Endodermal cell (in vitro differentiated cells): ENCODE measurements at places on chromosomes 3 and 15. TPM values are rescaled to one million over a fixed set of nuclear protein-coding genes. Genes with fewer than 3 reads are reported as not detected.
A peak's percentile ranks its signal among the peaks of the same experiment; 100 is the strongest.

DNA sequence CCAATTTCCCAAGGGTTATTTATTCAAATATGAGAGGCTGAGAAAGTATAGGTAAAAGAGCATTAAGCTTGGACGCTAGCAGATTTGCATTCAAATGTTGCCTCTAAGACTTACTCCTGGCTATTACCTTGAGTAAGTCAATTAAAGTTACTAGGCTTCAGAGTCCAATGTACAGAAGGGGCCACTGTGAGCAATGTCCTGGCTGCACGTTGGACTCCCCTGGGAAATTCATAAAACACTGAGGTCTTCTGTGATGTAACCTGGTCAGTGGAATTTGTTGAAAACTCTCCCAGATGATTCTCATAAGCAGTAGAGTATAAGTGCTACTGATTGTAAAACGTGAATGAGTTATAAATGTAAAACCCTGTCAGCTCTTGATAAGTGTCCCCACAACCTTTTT lies 295.3 kb downstream of the NEK10 start:
- H3K27me3 ChIP-seq: no peaks in the 10 kb centered on the region
- peaks cover 8% of the 10 kb centered on the region for H3K4me1 ChIP-seq
- no peaks in the 10 kb centered on the region for H3K36me3 ChIP-seq
- no peak overlapping the region for H3K27ac ChIP-seq
- H3K4me3 ChIP-seq: no peak overlapping the region

DNA sequence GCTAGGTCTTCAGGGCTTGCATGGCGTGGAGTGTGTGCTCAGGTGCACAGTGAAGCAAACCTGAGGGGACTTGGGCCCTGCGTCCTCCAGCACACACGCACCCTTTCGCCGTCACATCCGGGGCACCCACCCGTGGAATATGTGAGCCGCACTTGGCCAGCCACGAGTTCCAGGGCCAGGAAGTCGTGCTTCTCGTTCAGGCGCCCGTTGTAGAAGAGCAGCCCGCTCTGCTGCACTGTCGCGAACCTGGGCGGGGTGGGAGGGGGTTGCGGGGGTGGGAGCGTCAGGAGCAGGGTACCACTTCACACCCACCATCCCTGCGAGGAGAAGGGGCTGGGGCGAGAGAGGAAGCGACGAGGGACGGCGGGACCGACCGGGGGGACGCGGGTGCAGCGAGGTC lies 7.1 kb downstream of the CELSR3 start:
- H3K4me1 ChIP-seq: no peaks in the 10 kb centered on the region
- H3K4me3 ChIP-seq: no peak overlapping the region
- no peaks in the 10 kb centered on the region for H3K27me3 ChIP-seq
- DNase-seq: no peak

- DNase-seq: peak; percentile 99
- peaks cover 2% of the 10 kb centered on the region for H3K4me1 ChIP-seq
- H3K36me3 ChIP-seq: peaks cover 20% of the 10 kb centered on the region
Observed at GRCh38 chr3:138594150-138594934, at the start of gene CEP70. TSS of gene CEP70 (minus strand) at chr3:138594260. CDS start at chr3:138572927, 21,333 bp downstream.

GRCh38 chr3:15345608-15346137 lies 13.3 kb upstream of the SH3BP5 start:
- no peak overlapping the region for H3K27ac ChIP-seq
- no peaks in the 10 kb centered on the region for H3K36me3 ChIP-seq
- H3K4me1 ChIP-seq: no peaks in the 10 kb centered on the region
- H3K27me3 ChIP-seq: no peaks in the 10 kb centered on the region
- DNase-seq: no peak

DNA sequence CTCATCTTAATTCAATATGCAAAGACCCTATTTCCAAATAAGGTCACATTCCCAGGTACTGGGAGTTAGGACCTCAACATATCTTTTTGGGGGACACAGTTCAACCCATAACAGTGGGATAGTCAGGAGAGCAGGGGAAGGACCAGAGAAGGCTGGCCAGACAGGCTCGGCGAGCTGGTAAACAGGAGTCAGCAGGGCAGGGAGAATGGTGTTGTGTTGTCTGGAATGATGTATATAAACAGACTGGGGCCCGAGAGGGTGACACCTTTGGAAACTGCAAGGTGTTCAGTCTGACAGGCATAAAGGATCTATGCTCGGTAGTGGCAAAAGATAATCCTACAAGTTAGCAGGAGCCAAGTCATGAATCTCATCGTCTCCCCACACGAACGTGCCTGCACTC lies 10.1 kb upstream of the PPP1R2 start:
- H3K36me3 ChIP-seq: no peaks in the 10 kb centered on the region
- no peak for DNase-seq
- no peak overlapping the region for H3K4me3 ChIP-seq
- H3K27me3 ChIP-seq: no peaks in the 10 kb centered on the region
- no peak overlapping the region for H3K27ac ChIP-seq

DNA sequence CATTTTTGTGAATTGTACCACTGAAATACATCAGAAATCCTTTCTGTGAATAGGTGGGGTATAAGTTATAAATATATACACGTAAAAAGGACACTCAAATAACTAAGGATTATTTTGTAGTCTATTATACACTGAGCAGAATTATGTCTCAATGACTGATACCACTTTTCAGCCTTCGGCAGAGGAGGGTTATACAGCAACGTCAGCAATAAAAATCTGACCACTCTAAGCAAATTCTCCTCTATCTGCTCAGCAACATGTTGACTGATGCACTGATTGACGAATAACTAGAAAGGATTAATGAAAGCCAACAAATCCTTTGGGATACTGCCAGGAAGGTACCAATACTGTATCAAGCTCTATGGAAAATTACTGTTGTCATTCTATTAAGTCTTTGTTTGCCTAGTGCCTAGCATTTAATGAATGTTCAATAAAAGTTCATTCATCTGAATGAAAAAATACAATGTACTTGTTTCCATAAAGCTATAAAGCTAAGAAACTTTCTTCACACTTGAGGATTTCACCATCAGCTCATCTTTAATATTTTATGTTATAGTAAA lies 5.2 kb downstream of the ARPP19 start:
- H3K27ac ChIP-seq: no peak overlapping the region
- H3K4me1 ChIP-seq: no peaks in the 10 kb centered on the region
- no peaks in the 10 kb centered on the region for H3K27me3 ChIP-seq
- DNase-seq: no peak
- H3K4me3 ChIP-seq: no peak overlapping the region

- H3K36me3 ChIP-seq: peaks cover 82% of the 10 kb centered on the region
- no peaks in the 10 kb centered on the region for H3K27me3 ChIP-seq
- no peak overlapping the region for H3K4me3 ChIP-seq
- peaks cover 26% of the 10 kb centered on the region for H3K4me1 ChIP-seq
Observed at GRCh38 chr15:57525581-57525980, 66.1 kb upstream of the MYZAP start.

DNA sequence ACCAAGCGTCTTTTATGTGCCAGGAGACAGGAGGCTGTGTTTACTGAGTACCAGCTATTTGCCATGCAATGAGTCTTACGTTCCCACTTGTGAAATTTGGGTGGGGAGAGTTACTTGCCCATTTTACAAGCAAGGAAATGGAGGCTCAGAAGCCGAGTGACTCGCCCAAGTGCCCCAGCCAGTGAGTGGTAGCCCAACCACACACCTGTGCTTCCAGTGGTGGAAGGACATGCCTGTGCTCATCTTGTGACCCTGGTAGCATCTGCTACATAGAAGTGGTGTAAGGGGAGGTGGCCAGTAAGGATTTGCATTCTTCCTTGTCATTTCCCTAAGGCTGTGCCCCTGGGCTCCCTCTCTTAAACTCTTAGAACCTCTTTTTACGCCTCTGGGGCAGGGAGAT lies 49.3 kb downstream of the FBLN2 start:
- peaks cover 28% of the 10 kb centered on the region for H3K4me1 ChIP-seq
- no peak overlapping the region for H3K4me3 ChIP-seq
- H3K27ac ChIP-seq: no peak overlapping the region
- H3K36me3 ChIP-seq: no peaks in the 10 kb centered on the region
- H3K27me3 ChIP-seq: no peaks in the 10 kb centered on the region

GRCh38 chr3:42654331-42655201 lies 1.1 kb downstream of the ZBTB47 start:
- peaks cover 10% of the 10 kb centered on the region for H3K4me1 ChIP-seq
- peak; percentile 95 for DNase-seq
- no peaks in the 10 kb centered on the region for H3K36me3 ChIP-seq
- no peaks in the 10 kb centered on the region for H3K27me3 ChIP-seq
- H3K27ac ChIP-seq: peak overlapping the region; percentile 82
- peak overlapping the region; percentile 80 for H3K4me3 ChIP-seq

DNA sequence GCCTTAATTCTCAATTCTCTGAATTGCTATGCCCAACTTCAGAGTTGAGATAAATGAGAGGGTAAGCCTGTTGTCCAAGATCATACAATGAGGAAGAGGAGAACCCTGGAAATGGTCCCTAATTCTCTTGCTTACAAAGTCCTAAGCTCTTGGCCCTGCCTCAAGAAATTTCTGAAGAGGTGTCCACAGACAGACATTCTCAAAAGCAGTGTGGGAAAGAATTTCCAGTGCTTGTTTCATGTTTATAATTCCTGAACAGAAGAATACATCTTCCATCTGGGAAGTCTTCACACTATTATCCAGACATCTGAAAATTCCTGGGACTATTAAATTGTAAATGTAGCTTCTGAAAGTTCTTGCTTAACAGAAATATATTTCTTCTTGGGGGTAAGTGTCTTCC lies 166.8 kb upstream of the LRTM1 start:
- H3K27me3 ChIP-seq: no peaks in the 10 kb centered on the region
- no peak overlapping the region for H3K27ac ChIP-seq
- no peaks in the 10 kb centered on the region for H3K36me3 ChIP-seq
- no peaks in the 10 kb centered on the region for H3K4me1 ChIP-seq

- DNase-seq: no peak
- H3K36me3 ChIP-seq: no peaks in the 10 kb centered on the region
- peaks cover 17% of the 10 kb centered on the region for H3K27me3 ChIP-seq
- no peaks in the 10 kb centered on the region for H3K4me1 ChIP-seq
- H3K27ac ChIP-seq: no peak overlapping the region
Observed at GRCh38 chr15:92247649-92248242, 145.9 kb upstream of the ST8SIA2 start.

DNA sequence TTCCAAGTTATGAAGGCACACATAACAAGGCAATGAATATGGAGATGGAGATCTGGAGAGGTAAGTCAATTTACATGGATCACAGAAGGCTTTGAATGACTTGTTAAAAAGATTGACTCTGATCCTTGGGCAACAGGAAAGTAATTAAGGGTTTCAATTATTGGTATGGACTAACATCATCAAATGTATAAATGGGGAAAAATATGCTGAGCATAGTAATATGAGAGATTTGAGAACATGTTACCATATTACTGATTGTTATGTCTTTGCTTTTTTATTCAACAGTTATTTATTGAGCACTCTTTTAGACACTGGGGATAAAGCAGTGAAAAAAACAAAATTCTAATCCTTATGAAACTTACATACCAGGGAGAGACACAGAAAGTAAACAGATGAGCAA lies 238.5 kb upstream of the ROBO1 start:
- H3K27ac ChIP-seq: no peak overlapping the region
- H3K27me3 ChIP-seq: no peaks in the 10 kb centered on the region
- no peaks in the 10 kb centered on the region for H3K36me3 ChIP-seq
- no peaks in the 10 kb centered on the region for H3K4me1 ChIP-seq

- H3K36me3 ChIP-seq: no peaks in the 10 kb centered on the region
- no peak for DNase-seq
- H3K27ac ChIP-seq: no peak overlapping the region
- peaks cover 11% of the 10 kb centered on the region for H3K27me3 ChIP-seq
Observed at GRCh38 chr15:87981969-87982368, 274.6 kb downstream of the NTRK3 start.

DNA sequence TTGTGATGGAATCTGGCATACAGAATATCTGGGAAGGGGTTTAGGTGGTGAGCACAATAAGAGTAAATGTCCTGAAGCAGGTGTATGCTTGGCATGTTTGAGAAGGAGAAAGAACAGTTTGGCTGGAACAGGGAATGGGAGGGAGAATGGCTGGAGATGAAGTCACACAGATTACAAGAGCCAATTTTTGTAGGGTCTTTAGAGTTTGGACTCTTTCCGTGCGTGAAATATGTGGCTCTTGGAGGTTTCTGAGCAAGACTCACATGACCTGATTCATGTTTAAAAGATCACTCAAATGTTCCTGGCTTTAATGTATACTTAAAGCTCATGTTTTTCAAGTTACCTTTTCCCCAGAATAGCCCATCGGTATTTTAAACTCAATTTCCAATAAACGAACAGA lies 32.8 kb downstream of the SPRED1 start:
- H3K4me3 ChIP-seq: no peak overlapping the region
- H3K36me3 ChIP-seq: peaks cover 47% of the 10 kb centered on the region
- no peak for DNase-seq
- no peak overlapping the region for H3K27ac ChIP-seq
- peaks cover 7% of the 10 kb centered on the region for H3K4me1 ChIP-seq

DNA sequence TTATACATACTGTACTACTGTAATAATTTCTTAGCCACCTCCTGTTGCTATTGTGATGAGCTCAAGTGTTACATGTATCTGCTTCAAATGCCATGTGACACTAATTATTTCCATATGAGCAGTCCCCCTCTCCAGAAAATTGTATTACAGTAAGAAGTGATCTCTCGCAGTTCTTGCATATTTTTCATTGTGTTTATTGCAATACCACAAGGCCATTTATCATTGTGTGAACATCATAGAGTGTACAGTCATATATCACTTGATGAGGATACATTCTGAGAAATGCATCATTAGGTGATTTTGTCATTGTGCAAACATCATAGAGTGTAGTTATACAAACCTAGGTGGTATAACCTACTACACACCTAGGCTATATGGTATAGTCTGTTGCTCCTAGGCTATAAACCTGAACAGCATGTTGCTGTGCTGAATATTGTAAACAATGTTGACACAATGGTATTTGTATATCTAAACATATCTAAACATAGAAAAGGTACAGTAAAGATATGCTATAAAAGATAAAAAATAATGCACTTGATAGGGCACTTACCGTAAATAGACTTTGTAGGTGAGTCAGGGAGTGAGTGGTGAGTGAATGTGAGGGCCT lies 189.6 kb upstream of the MLF1 start:
- H3K36me3 ChIP-seq: no peaks in the 10 kb centered on the region
- H3K27ac ChIP-seq: no peak overlapping the region
- H3K27me3 ChIP-seq: no peaks in the 10 kb centered on the region
- H3K4me1 ChIP-seq: no peaks in the 10 kb centered on the region
- no peak overlapping the region for H3K4me3 ChIP-seq

- no peaks in the 10 kb centered on the region for H3K4me1 ChIP-seq
- H3K27ac ChIP-seq: no peak overlapping the region
- no peaks in the 10 kb centered on the region for H3K36me3 ChIP-seq
- H3K27me3 ChIP-seq: no peaks in the 10 kb centered on the region
- no peak for DNase-seq
- no peak overlapping the region for H3K4me3 ChIP-seq
Observed at GRCh38 chr3:70386043-70386442, 73.6 kb upstream of the MDFIC2 start.

The MRAS gene
- 11.3 and 16.1 TPM in 2 replicates for total RNA-seq

The PLAAT1 gene
- 3.1 to 9.2 TPM (median 3.7 TPM) in 3 replicates for total RNA-seq

The SCG5 gene
- total RNA-seq: 14.8 and 17.2 TPM in 2 replicates

The SCAANT1 gene
- total RNA-seq: not detected in 3 replicates

The HERC2 gene
- total RNA-seq: 95.1 and 112 TPM in 2 replicates

The CAMKV gene
- total RNA-seq: 0.70 to 0.75 TPM (median 0.72 TPM) in 3 replicates

The NR2E3 gene
- total RNA-seq: 0.55 and 1.1 TPM in 2 replicates

The PDZRN3 gene
- total RNA-seq: 10.4 and 14.4 TPM in 2 replicates

The FHIT gene
- total RNA-seq: 6.4 to 12.3 TPM (median 9.7 TPM) in 3 replicates

The SPTBN5 gene
- total RNA-seq: 1.3 and 2.8 TPM in 2 replicates

The DLL4 gene
- total RNA-seq: 0.34 to 4.8 TPM (median 0.64 TPM) in 3 replicates
